Activated naive CD8-positive, alpha-beta T cell treated with anti-CD3 and anti-CD28 coated beads, Interleukin-2, amount 50 U/mL, for 24 hours (primary cell): ENCODE measurements at places on chromosomes 11 and 22.

GRCh38 chr11:19347911-19348310 lies 107.2 kb upstream of the E2F8 start:
- DNase-seq = no peak

GRCh38 chr11:32426819-32427615 lies 8.3 kb downstream of the WT1 start:
- no peak for DNase-seq

DNA sequence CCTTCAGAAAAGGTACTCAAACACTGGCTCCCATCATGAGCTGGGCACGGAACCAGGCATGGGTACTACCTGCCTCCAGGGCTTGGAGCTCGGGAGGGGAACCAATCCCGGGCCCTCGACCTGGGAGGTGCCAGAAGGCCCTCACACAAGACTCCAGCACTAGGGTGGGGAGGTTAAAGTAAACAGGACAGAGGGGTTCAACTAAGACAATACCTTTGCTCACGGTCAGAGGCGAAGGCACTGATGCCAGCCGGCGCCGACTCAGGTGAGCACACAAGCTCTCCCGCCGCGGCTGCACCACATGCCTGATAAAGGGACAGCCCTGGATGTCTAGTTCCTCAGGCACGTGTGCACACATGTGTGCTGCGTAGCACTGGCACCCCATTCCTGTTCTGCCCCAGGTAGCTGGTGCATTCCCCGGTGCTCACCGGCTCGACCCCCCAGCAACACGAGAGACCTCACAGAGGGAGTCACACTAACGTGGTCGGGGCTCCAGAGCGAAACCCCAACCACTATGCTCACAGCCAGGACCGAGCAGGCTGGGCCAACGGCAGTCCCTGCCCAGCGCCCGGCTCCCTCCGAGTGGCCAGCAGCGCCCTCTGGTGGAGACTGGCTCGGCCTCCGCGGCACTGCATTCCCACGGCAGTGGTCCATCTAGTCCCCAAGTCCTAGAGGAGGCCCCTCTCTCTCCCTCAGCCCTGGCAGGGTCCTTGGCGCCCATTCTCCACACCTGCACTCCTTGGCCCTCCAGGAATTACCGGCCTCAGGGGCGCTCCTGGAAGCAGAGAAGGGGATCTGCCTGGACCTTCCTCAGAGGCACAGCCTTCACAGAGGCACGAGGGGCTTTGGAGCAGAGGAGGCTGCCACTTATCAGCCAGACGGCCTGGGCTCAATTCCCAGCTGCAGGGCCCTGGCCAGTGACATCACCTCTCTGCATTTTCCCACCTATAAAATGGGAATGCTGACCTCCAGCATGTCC lies 28.8 kb upstream of the MOB2 start:
- peak; percentile 88 for DNase-seq

DNA sequence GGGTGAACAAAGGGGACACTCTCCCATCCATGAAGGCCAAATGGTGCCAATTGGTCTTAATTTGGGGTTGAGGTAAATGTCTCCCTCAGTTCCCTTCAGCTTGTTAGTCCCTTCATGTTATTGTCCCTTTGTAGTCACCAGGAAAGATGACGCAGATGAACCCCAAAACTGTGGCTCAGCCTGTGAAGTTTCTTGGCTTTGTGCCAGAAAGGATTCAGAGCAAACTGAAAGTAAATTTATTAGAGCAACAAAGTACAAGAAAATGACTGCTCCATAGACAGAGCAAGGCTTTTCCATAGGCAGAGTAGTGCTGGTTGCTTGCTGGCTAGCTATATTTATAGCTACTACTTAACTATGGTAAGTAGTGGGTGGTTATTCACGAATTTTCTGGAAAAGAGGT lies 16.7 kb downstream of the OR4C3 start:
- DNase-seq = no peak

DNA sequence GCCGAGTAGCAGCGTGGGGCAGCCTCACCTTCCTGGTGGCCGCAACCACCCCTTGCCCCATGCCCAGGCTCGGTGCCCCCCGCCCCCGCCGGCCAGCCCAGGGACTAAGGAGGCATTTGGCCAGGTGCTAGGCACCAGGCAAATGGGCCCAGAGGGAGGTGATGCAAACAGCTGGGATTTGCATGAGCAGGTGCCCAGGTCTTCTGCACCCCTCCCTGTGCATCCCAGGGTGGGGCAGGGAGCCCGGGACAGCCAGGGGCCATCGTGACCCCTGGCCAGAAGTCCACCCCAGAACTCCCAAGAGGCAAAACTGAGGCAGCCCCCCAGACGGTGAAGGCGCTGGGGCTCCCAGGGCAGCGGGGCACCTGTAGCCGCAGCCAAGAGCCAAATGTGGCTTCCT lies 18.1 kb downstream of the TRPM5 start:
- no peak for DNase-seq

DNA sequence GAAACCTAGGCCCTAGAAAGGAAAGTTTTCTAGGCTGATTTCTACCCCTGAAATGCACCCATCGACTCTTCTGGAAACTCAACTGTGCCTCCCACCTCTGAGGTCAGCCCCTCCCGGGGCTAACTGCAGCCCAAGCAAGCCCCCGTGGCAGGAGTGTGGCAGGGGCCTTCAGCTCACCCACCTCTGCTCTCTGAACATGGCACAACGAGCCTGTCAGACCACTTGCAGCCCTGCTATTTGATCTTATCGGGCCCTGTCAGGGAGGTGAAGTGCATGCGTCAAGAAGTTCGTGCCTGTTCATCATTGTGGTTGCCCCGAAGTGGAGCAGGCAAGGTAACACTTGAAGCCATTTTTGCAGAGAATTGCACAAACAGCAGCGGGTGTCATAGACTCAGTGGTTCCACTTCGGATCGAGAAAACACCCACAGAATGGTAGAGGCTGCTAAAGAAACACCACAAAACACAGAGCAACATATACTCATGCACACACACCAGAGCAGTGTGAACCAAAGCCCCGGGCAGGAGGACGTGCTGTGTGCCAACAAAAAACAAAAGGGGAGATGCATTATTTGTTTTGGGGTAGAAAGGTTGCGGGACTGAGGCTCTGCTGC lies 262.7 kb downstream of the ETS1 start:
- peak; percentile 73 for DNase-seq

- no peak for DNase-seq
These were observed 915 bp downstream of the FEZ1 start for GRCh38 chr11:125494974-125495725.

DNA sequence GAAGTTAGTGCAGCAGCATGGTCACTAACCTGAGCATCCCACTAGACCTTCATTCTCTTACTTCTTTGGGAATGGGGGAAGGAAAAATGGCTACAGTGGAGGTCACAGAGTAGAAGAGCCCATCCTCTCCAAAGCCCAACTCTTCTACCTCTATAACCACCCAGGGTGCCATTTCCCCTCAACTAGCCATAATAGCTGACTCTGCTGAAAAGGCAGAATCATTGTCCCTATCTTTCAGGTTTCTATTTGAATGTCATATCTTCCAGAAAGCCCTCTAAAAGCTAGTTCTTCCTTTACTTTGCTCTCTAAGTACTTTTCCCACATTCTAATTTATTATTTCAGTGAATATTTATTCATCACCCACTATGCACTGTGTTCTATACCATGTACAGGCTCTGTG lies 421.6 kb downstream of the TENM4 start:
- no peak for DNase-seq

DNA sequence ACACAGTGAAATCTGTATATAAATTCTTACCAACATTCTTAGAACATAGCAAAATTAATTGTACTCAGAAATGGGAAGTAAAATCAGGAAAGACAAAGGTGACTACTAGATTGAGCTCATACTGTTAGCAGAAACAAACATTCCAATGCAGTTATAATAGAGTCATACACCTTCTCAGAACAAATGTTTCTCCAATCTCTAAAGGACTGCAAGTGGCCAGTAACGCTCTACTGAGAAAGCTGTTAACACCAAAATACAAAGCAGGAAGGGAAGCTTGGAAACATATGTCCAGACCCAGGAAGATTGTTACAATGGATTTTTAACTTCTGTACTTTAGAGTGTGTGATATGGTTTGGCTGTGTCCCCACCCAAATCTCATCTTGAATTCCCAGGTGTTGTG lies 341.5 kb downstream of the LARGE1 start:
- no peak for DNase-seq

DNA sequence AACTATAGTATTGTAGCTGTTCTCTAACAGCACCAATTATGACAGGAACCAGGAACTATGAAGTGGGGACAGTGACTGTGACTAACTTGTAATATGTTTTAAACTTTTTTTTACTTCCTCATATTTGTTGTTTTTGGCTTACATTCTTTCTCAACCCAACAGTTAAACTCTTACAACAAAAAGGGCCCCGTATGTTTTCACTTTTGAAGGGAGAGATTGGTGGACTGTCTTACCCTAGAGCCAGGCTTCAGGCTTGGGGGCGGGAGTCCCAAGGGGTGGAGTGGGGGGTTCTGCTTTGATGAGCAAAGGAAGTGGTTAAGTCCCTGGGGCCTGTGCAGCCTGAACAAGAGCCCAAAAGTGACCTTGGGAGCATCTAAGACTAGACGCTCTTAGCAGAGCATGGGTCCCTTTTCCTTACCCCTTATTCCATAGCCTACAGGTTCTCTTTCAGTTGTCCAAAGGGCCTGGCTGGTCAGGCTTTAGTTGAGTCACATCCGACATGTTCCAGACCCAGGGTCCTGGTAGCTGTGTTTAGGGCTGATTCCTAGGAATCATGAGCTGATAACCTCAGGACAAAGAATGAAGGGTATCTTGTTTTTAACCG lies 38.8 kb downstream of the STIM1 start:
- DNase-seq = peak; percentile 51

GRCh38 chr11:65791719-65792213 lies 4.9 kb downstream of the OVOL1 start:
- peak; percentile 68 for DNase-seq

DNA sequence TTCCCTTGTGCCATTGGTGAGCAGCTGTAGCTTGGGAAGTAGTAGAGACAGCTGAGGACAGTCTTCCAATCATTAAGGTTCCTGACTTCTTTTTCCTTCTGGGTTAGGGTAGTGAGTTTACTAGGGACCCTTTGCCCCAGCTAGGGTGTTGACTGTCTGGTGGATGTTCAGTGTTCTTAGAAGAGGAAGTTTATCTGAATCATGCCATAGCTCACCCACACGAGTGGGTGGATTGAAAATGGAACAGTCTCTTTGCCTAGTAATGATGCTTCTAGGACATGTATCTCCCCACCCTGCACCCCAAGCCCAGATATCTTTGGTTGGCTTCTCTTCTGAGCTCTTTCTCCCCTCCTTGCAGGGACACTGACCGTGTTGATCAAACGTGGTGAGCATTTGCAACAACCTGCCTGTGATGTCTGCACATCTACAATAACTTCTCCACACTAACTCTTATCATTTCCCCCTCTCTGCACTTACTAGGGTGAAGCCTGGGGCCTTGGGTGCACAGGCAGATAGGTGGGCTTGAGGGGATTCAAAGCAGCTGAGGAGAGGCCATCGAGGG lies 57.1 kb upstream of the HORMAD2 start:
- DNase-seq = no peak

- DNase-seq = no peak
These were observed 142.7 kb downstream of the LRRC4C start for GRCh38 chr11:41316751-41317150.

- DNase-seq = no peak
These were observed 15.7 kb upstream of the KCNJ11 start for GRCh38 chr11:17403980-17404759.

- no peak for DNase-seq
These were observed 28.4 kb downstream of the CARS1 start for GRCh38 chr11:3028813-3029212.

- no peak for DNase-seq
These were observed 725.2 kb downstream of the DLG2 start for GRCh38 chr11:84901991-84902390.

DNA sequence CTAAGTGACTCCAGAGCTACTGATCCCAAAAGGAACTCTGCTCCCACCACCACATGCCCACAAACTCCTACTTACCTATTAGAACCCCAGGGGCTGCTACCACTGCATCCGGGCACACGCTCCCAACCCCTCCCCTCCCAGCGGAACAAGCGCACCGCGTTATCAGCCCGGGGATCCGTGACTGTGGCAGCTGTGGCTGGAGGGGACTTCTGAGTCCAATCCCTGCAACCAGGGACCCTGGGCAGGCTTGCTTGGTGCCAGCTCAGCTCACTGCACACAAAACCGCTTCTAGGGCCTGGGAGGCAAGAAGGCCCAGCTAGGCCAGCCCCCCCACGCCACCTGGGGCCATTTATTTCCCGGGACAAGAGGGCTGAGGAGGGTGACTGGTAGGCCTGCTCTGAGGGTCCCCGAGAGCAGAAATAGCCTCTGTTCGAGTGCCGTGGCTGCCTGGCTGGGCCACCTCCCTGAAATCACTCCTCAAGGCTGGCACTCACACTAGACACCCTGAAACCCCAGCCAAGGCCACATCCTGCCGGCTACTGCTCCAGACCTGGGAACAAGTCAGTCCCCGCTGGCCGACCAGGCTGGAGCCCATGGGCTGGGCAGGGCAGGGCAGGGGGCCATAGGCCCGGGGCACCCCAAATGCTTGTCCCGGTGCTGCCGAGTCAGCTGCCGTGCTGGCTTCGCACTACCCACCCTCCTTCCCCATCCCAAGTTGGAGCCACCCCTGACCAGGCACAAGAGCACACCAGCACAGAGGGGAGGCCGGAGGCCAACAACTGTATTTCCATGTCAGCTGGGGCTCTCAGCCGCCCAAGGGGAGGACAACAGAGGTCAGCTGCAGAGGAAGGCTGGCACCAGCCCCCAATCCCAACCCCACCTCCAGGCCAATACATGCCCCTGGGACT lies 1.9 kb upstream of the IFITM10 start:
- DNase-seq = no peak

- peak; percentile 44 for DNase-seq
These were observed 397.8 kb downstream of the OPCML start for GRCh38 chr11:133134314-133135173.

- no peak for DNase-seq
These were observed 216.1 kb upstream of the NTM start for GRCh38 chr11:131154351-131154750.

DNA sequence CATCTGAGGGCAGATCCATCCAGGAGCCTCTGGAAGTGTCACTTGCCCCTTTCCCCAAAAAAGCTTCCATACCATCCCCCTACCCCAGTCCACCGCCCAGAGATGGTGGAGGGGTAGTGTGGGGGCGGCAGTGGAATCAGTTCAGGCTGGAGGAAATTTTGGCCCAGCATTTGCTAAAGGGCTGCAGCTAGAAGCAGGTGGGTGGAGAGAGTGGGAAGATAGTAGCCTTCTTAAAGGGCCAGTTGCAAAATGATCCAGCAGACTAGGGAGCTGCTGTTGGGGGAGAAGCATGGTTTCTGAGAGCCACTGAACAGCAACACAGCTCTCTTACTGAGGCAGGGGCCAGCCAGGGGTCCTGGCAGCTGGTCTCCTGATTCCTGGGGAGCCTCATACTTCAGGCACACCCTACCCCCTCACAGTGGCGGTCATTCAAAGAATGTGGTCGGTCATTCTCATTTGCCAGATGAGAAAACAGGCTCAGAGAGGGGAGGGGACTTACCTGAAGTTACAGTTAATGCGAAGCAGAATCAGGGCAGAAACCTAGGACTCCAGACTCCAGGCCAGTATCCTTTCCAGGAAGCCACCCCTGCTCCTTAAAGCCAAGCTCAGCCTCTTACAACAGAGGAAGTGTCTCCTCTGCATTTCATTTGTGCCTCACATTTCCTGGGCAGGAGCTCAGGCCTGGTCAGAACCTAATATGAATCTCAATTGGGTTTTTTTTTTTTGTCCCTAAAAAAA lies 5.4 kb downstream of the SEC14L2 start:
- no peak for DNase-seq
